Stimulated activated CD8-positive, alpha-beta memory T cell treated with anti-CD3 and anti-CD28 coated beads, Interleukin-15, amount 100 ng/mL, for 1 hour (primary cell): ENCODE measurements at places on chromosomes 13 and 19.

- peak; percentile 38 for DNase-seq
Observed at GRCh38 chr19:40284501-40285352, at the start of gene AKT2. Gene AKT2 (minus strand): TSS chr19:40285345. CDS start chr19:40265267, 20,078 bp downstream.

GRCh38 chr19:46813839-46814358 is 25.5 kb upstream of the SLC1A5 start:
- no peak for DNase-seq

DNA sequence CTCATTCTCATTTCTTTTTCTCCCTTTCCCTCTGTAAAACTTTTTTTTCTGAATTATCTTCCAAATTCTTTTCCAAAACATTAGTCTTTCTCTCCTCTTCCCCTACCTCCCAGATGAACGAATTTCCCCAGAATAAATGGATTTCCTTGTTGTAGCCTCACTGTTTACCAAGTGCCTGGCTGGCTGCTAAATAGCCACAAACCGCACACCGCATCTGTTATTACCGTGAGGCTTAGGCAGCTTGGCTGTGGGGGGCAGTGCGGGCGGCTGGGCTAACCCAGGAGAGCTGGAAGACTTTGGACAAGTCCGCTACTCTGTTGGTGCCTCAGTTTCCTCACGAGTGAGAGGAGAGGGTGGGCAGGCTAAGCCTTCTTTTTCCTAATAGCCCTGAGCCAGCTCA is 10.7 kb downstream of the IL17D start:
- DNase-seq = no peak

- DNase-seq = no peak
Observed at GRCh38 chr19:13561461-13561860, 55.2 kb upstream of the CACNA1A start.

DNA sequence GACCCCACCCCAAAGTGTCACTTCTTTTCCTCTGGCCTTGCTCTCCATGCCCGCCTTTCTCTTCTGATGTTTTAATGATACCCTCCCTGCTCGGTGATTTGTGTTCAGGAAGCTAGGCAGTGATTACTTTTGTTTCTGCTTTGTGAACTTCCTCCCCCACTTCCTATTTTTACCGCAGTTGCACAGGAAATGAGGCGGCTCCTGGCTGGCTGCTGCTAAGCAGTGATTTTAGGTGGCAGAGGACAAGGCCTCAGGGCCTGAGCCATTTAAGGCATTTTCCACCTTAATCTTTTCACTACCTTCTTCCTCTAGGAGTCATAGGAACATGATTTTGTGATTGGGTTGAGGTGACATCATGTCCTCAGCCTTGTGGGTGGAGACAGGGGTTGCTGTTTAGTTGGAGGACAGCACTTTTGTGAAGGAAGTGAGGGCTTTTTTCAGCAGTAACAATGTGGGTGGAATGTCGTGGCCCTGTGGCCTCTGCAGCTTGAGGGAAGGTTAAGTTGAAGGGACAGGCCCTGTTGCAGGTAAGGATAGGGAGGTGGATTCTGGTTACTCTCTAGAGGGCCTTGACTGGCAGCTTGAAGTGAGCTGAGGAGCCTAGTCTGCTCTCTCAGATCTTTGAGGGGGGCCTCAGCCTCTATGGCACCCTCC is 15.7 kb downstream of the GARRE1 start:
- peak; percentile 44 for DNase-seq

- no peak for DNase-seq
Observed at GRCh38 chr19:56088497-56089215, 32.4 kb downstream of the ZNF787 start.

GRCh38 chr13:24618011-24618955 is 61.9 kb upstream of the ATP12A start:
- peak; percentile 27 for DNase-seq

GRCh38 chr13:95235974-95236373 is 65.3 kb downstream of the ABCC4 start:
- no peak for DNase-seq

DNA sequence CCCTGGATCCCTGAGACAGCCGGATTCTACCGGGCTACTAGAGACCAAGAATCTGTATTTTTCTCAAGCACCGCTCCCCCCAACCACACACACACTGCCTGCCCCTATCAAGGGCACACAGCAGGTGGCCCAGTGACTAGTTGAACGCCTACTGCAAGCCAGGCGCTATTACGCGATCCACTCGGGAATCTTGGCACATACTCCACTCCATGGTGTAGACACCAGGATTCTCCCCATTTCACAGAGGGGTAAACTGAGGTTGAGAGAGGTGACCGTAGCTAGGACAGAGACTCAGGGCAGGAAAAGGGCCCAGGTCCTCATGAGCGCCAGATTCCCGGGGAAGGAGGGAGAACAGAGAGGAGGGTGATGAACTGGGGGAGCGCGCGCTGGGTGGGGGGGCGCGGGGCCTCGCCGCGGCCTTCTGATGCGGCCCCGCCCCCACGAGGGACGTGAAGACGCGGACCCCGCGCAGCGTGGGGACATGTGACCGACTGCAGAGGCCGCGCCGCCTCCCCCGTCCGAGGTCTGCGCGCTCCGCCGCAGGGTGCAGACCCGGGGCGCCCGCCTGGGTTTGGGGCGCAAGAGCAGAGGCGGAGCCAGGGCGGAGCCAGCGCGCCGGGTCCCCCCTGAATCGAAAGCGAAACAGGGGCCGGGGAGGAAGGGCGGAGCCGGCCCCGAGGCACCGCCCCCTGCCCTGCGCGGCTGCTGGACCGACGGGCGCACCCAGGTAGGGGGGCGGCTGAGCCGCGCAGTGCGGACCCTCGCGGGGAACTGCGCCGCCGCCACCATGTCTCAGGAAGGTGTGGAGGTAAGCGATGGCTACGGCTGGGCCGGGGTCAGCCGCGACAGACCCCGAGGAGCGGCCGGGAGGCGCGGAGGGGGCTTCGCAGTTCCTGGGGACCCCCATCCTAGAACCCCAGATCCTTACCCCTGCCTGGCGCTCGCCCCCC is at the start of gene SHFL:
Gene SHFL (plus strand): TSS at position 677 of the 950 bp plus-strand sequence. CDS start 111 bp downstream, at position 788.
- peak; percentile 60 for DNase-seq

DNA sequence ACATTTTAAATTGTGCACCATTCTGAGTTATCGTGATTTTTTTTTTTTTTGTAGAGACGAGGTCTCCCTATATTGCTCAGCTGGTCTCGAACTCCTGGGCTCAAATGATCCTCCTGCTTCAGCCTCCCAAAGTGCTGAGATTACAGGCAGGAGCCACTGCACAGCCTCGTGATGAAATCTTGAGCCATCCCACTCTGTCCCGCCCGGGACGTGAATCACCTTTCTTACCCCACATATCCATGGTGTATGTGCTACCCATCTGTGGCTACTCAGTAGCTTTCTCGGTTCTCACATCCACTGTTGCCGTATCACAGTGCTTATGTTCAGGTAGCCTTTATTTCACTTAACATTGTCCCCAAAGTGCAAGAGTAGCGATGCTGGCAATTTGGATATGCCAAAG is 26.5 kb downstream of the PAK4 start:
- no peak for DNase-seq

DNA sequence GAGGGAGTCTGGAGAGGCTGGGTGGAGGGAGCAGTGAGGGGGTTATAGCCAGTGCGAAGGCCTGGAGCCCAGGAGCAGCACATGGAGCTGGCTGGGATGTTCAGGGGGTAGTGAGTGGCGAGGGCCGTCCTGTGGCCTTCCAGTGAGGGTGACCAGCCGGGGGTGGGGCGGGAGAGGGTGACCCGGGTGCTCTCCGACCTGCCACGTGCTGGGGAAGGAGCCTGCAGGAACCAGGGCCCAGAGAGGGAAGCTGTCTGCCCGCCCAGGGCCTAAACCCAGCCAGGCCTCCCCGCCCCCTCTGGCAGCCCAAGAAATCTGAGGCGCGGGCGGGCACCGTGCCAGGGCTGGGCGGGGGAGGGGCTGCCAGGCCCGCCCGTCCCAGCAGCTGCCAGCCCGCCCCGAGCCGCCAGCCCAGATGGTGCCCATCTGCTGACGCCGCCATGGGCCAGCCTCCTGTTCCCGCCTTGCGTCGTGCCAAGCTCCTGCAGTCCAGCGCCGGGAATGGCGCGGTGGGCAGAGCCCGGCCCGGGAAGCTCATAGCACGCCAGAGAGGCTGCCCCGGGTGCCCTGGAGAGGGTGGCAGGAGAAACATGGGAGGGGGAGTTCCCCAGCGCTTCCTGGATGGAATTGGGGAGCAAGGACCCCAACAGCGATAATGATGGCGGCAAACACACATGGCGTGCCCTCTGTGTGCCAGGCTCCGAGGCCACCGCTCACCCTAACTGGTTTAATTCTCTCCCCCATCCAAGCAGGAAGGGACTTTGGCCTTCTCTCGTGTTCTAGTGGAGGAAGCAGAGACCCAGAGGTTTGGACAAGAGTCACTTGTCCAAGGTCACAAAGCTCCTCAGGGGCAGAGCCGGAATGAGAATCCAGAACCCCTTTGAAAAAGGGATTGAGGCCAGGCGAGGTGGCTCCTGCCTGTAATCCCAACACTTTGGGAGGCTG is 21.5 kb downstream of the NFIC start:
- no peak for DNase-seq

DNA sequence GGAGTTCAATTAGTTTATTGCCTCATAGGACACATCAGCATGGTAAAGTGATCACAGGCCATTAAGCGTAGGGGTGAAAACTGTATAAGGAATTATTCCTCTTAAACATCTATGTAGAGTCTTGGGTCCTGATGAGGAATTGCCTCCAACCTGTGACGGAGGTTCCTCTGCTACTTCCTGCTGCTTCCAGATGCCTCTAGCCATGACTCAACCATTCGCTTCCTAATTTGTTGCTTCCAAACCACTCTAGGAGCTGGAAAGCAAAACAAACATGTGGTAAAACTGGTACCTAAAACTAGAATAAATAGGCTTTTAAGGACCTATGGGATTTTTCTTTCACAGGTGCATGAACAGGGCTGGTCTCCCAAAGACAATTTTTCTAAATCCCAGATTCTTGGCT is 253.8 kb downstream of the KLF12 start:
- DNase-seq = no peak

GRCh38 chr19:34712395-34713261 is 21.4 kb upstream of the ZNF181 start:
- peak; percentile 18 for DNase-seq

DNA sequence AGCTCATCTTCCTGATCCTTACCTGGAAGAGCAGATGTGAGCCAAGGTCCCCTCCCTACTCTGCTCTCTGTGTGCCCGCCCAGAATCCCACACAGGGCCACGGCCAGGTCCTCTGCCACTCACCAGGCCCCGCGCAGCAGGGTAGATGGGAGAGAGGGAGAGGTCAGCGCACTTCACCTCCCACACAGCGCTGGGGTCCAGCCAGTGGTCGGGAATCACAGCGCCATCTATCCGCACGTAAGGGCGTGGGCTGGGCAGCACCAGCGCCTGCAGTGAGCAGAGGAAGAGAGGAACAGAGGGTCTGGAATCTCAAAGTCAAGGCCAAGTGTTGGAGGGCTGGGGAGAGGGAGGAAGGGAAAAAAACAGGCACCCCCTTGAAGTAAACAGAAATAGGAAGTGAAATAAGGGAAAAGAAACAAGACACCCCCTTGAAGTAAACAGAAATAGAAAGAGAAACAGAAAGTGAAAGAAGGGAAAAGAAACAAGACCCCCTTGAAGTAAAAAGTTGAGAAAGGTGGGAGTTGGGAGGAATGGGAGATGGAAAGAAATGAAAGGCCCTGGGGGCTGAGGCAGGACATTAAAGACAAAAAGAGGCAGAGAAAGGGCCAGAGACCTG is 7.0 kb upstream of the PLA2G4C start:
- DNase-seq = no peak

DNA sequence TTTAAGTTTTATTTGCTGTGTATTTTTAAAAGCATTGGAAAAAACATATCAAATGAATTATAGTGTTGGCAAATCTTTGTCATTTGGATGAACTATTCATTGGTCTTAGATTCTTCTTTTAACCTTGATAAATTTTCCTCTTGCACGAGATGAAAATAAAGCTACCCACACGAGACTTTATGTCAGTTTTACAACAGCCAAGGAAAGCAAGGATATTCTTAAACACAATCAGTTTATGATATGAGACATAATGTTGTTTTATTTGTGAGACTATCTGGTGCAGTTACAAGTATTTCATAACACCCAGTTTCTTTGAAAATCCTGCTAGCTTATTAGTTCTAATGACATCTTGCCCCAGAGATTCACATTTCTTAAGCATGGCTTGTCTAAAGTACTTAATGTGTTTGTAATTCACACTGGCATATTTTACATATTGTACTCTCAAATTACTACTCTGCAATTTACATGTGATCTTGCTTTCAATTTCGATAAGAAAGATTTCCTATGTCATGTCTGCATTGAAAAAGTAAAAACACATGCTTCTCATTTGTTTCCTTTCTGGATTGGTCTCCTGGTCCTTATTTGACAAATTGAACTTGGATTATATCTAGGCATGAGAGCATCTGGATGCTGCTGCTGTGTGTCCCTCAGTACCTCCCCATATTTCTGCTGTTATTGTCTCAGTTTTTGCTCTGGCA is 955.5 kb upstream of the PCDH9 start:
- DNase-seq = no peak

DNA sequence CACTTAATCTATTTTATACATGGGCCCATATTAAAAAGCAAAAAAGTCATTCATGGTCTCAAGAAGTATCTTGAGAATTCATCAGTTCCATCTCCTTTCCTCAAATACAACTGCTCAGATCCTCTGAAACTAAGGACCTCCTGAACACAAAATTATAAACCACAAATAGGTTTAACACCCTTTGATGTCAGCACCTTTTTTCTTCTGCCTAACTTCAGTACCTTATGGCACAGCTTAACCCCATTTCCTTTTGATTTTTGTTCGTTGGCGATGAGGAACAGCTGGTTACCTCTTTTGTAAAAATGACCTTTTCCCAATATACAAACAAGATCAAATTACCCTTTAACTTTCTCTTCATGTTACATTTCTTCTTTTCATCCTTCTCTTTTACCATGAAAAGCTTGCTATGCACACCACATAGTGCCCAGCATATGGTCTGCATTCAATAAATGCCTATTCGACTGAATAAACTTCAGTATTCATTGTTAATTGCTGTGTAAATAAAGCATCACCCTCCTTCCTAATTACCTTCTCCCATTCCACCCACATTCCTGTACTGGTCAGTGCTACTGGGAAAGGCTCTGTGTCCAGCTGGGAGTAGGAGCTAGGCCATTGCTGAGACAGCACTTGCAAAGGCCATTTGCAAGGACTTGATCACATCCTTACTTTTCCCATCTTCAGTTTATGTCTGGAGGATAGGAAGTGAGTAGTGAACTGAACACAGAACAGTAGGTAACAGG is 317.9 kb downstream of the SHISA2 start:
- DNase-seq = no peak

GRCh38 chr19:13404236-13404635 is 102.0 kb downstream of the CACNA1A start:
- DNase-seq = no peak

- DNase-seq = no peak
Observed at GRCh38 chr19:51296336-51297093, 14.9 kb upstream of the IGLON5 start.
